ENCODE measurements at places on chromosomes 13 and 19.

DNA sequence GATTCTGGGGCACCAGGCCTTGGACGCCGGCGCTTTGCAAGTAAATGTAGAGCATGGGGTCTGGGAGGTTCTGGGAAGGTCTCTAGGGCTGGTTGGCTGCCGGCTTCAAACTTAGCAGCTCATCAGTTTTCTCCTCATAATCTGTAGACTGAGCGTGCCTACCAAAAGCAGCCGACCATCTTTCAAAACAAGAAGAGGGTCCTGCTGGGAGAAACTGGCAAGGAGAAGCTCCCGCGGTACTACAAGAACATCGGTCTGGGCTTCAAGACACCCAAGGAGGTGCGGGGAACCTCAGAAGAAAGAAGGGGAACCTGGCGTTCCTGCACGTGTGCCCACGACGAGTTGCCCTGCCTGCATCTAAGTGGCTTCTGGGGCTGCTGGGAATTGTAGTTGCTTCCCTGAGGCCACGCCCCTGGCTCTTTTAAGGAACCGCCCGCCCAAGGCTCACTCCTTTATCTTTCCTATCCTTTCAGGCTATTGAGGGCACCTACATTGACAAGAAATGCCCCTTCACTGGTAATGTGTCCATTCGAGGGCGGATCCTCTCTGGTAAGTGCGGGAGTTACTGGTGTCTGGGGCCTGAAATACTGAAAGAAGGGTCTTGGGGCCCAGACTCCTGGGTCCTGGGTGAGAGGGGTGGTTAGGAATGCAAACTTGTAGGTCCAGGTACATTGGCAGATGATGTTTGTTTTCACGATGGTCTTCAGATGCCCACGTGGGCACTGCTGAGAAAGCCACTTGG is 984 bp downstream of the RPS11 start:
- peak; percentile 81 for DNase-seq

GRCh38 chr19:309206-309565 is 18.0 kb upstream of the PLPP2 start:
- DNase-seq = no peak

GRCh38 chr13:36673352-36673751 is 468 bp upstream of the SERTM1 start:
- DNase-seq = no peak

GRCh38 chr19:54178581-54179261 is 5.8 kb upstream of the TMC4 start:
- DNase-seq = peak; percentile 58

GRCh38 chr13:113113846-113114271 is 8.3 kb downstream of the F7 start:
- DNase-seq = peak; percentile 22

GRCh38 chr19:51689751-51690453 is 3.2 kb upstream of the SPACA6 start:
- DNase-seq = no peak

DNA sequence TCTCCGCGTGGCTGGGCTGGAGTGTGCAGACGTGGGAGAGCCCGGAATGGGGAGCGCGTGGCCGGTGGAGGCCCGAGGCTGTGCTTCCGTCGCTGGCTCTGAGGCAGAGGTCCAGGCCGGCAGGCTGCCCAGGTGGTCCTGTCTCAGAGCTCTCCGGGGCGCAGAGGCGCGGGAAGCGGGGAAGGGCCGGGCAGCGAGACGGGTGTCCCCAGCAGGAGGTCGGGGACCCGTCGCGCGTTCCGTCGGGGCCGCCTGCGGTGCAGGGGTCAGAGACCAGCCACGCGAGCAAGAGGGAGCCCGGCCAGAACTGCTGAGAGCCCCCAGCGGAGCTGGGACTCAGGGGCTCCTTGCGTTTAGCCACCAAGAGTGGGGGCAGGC is 1.3 kb upstream of the C1QTNF9 start:
- no peak for DNase-seq

DNA sequence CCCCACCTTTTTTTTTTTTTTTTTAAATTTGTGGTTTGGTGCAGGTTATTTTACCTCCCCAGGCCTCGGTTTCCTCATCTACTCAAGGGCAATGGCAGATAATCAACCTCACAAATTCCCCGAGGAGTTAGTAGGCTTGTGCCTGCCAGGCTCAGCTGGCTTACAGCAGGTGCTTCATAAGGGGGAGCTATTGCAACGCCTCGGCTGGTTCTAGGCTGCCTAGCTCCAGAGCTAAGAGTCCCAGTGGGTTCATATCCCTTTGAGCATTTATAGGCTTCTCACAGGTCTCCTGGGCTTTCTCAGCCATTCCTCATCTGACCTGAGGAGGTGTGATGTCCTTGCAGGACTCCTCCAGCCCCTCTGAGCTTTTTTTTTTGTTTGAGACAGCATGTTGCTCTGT is 10.6 kb downstream of the BCKDHA start:
- DNase-seq = no peak

DNA sequence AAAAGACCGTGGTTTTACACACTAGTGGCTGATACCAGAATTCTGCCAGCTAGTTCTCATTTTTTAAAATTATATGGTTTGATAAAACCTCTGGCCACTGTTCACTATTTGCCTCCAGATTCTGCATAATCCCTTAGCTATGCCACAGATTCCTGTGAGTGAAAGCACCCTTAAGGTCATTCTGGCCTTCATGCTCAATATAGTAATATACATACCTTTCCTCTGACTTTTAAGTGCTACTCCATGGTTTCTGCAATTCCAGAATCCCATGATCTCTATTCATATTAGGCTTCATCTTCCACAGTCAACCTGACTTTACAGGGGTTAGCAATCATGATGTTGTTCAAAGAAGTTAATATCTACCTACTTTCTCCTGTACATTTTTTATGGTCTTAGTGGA is 274.1 kb upstream of the EDNRB start:
- DNase-seq = no peak

- peak; percentile 75 for DNase-seq
These were observed at the start of gene NFIX for GRCh38 chr19:12994701-12995595. Gene NFIX (plus strand): TSS chr19:12995475. CDS start chr19:12995838, 363 bp downstream.

DNA sequence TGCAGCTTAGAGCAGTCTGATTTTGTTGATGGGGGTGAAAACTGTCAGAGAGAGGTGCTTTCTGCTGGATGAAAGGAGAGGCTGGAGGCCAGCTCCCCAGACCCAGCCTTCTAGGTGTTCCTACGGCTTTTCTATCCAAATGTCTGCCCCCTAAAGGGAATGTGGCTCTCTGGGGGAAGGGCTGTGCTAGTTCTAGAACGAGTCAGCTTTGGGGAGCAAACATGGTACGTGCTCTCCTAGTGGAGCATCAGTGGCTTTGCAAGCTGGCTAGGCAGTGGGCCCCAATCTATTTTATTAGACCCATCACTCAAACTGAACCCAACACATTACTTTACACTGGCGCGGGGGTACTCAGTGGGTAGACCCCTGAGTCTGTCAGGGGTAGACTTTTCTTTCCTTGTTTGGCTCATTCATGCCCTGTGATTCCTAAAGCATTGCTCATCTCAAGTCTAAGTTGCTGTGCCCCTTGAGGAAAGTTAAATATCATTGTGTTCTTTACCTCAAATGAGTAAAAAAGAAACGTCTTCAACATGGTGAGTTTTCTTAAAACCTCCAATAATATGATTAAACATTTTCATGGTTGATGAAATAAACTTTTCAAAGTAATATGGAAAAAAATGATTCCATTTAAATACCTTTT is 254.9 kb downstream of the DLEU7 start:
- DNase-seq = no peak

DNA sequence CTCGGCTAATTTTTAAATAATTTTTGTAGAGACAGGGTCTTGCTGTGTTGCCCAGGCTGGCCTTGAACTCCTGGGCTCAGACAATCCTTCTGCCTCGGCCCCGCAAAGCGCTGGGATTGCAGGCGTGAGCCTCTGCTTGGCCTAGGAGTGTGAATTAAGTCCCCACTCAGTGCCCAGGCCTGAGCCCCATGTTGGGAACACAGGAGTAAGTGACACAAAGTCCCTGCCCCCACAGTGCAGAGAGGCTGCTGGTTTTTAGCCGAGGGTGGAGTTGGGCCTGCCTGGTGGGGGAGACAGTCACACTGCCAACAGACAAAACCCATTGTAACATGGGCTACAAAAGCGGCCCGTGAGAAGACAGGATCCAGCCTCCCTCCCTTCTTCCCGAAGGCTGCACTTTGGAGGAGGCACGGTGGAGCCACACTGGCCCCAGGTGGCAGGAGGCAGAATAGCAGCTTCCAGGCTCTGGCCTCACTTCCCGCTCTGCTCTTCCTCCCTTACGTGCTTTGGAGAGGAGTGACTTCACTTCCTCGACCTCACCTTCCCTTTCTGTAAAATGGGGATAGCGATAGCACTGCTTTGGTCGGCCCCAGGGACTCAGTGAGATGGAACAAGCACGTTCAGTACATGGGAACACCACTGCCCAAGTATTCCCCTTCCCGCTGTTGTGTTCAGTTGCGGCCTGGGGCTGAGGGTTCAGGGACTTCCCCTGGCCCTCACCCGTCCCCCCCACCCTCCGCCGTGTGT is 15.2 kb upstream of the EHD2 start:
- peak; percentile 72 for DNase-seq

GRCh38 chr19:53333066-53333462 is 485 bp upstream of the ZNF845 start:
- no peak for DNase-seq

- DNase-seq = peak; percentile 91
These were observed 9.0 kb upstream of the JUND start for GRCh38 chr19:18290302-18291018.

GRCh38 chr13:113584870-113585671 is 518 bp downstream of the TFDP1 start:
- peak; percentile 69 for DNase-seq

DNA sequence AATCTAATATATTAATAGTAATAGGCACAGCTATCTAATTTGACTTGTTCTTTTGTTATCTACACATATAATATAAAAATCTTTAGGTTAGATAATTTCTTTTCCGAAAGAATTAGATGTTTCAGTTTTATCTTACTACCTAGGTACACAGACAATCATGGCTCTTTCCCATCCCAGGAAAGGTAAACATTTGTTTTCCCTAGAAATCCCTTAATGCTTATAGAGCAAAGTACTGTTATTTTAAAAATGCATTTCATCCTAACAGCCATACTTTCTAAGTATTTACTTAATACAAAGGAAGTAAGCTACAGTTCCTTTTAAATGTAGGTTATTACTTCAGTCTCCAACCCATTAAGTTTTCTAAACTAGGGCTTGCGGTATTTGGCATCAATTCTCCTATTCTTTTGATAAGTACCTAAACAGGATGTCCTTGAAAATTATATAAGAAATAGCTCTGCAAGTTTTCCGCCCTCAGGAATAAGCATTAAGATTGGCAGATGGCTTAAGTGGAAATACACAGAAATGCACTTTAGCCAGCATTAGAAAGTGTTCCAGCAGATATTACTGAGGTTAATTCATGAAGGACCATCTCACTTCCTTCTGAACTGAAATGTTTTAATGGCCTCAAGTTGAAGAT is 616.2 kb upstream of the SPRY2 start:
- DNase-seq = no peak

DNA sequence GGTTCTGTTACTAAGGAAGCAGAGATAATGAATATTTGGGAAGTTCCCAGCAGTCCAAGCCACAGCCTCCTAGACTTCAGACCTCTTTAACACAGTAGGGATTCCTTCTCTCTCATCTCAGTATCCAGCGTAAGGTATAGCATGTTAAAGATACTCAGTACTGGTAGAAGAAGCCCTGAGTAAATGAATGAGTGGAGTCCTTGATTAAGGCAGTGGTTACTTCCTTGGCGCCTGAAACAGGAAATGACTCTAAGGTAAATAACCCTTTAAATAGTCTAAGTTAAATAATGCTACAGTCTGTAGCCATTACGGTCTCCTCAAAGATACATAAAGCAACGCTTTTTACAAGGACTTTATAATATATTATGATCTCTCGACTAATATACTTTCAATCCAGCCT is 650.8 kb upstream of the MIR17HG start:
- no peak for DNase-seq

- DNase-seq = no peak
These were observed 99.6 kb upstream of the HTR2A start for GRCh38 chr13:46996316-46997030.

DNA sequence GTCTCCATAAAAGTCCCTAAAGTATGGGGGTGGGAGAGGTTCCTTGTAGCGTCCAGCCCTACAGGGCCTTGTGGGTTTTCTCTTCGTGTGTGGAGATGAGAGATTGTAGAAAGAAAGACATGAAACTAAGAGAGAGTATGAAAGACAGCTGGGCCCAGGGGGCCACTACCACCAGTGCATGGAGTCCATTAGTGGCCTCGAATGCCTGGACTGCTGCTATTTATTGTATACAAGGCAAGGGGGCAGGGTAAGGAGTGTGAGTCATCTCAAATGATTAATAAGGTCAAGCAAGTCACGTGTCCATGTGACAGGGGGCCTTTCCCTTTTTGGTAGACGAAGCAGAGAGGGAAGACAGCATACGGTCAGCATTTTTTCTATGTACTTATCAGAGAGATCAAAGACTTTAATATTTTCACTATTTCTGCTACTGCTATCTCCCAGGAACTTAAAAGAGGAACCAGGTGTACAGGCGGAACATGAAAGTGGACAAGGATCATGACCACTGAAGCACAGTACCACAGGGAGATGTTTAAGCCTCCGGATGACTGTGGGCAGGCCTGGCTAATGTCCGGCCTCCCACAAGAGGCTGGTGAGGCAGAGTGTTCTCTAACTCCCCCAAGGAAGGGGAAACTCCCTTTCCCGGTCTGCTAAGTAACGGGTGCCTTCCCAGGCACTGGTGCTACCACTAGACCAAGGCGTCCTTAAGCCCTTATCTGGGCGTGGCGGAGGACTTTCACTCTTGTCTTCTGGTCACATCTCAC is 25.5 kb downstream of the FGF21 start:
- no peak for DNase-seq

DNA sequence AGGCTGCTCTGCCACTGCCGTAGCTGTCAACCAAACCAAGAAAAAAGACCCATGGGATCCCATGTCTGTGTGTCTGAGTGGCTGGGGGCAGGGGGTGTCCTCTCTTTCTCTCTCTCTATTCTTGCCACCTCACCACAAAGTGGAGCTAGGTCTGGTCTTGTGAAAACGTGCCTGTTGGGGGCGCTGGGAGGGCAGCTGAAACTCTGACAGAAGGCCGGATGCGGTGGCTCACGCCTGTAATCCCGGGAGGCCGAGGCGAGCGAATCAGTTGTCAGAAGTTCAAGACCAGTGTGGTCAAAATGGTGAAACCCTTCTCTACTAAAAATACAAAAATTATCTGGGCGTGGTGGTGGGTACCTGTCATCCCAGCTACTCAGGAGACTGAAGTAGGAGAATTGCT is 29.2 kb downstream of the ZNF146 start:
- DNase-seq = no peak

DNA sequence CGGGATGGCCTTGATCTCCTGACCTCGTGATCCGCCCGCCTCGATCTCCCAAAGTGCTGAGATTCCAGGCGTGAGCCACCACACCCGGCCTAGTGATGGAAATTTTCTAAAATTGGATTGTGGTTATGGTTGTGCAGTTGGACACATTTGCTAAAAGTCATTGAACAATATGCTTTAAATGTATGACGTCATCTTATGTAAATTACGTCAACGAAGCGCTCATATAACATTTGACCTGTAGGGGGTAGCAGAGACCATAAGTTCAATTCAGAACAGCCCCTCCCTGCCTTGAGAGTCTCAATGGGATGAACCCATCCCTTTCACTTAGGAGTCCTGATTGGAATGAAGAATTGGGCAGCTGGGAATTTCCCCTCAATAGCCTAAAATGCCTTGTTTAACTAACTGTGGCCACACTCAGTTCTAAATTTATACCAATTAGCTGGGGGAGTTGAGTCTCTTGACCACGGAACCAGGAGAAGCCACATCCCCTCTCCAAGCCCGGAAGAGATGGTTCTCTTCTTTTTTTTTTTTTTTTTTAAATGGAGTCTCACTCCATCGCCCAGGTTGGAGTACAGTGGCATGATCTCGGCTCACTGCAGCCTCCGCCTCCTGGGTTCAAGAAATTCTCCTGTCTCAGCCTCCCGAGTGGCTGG is 15.2 kb upstream of the TLE6 start:
- DNase-seq = peak; percentile 40

- no peak for DNase-seq
These were observed 23.6 kb upstream of the POU2F2 start for GRCh38 chr19:42155796-42156195.
